Activated CD4-positive, alpha-beta T cell treated with anti-CD3 and anti-CD28 coated beads, Interleukin-2, amount 10 ng/mL, durations not matched to agents 7 days and 5 days (primary cell): ENCODE measurements at places on chromosomes 6 and 20. TPM values are rescaled to one million over a fixed set of nuclear protein-coding genes. Genes with fewer than 3 reads are reported as not detected.

SIRPD gene
- total RNA-seq, result 0.27 TPM

PRSS16 gene
- 1.1 TPM for total RNA-seq

TBPL1 gene
- 34.9 TPM for total RNA-seq

CLDN20 gene
- total RNA-seq, result not detected

TNXB gene
- total RNA-seq, result 3.9 TPM

APCDD1L gene
- total RNA-seq, result not detected

MAFB gene
- total RNA-seq, result not detected

MOG gene
- total RNA-seq, result not detected

FOXQ1 gene
- total RNA-seq, result not detected

DEFB124 gene
- not detected for total RNA-seq

WASF1 gene
- 0.45 TPM for total RNA-seq

CCM2L gene
- not detected for total RNA-seq

ARFGAP1 gene
- 88.0 TPM for total RNA-seq

CHD6 gene
- 42.5 TPM for total RNA-seq

MYB gene
- 13.5 TPM for total RNA-seq

ID4 gene
- not detected for total RNA-seq

ETV7 gene
- total RNA-seq, result 13.4 TPM

DNA sequence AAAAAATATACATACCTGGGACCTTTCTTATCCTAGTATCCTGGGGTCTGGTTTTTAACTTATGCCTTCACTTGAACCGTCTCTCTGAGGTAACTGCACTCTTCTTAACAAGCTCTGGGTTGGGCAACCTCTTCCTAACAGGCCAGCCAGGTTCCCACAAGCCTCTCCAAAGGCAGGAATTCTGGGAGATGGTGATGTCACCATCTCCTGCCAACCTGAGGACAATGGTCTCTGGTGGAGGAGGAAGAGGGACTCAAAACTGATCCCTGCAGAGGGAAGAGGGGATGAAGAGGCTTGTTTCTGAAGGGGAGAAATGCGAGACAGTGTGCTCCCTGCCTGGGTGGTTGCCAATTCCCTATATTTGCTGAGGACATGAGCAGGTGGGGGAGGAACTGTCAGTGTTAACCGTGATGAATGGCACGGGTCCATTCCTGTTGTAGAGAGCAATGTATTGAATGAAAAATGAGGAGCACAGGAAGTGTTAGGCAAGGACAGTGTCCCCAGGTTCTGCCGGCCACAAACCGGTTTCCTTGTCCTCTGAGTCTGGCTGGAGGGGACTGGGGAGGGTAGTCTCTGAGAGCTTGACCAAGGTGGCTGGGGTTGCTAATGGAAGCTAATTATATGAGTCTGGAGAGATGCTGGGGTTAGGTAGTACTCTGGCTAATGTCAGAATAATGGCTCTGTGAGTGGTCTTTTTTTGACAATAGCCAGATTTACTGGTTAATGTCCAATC, 95.5 kb downstream of the KCNB1 start:
- no peak for DNase-seq

DNA sequence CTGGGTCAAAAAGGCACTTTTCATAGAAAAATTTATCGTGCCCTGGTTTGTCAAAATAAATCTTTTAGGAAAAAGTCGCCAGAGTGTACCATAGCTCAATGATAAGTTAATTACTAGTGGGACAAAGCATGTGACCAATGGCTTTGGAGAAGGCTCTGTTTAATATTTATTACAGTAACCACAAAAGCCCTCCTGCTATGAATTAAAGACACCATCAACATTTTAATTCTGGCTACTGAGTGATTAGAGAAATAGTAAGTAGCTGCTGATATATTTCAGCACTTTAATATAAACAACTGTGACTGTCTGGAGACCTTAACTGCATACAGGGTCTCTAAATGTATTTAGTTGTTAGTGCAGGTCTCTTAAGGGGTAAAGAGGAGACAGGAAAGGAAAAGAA, 38.3 kb downstream of the KIF13A start:
- DNase-seq, result no peak

GRCh38 chr20:32632461-32633354, 41.0 kb downstream of the C20orf203 start:
- no peak for DNase-seq

DNA sequence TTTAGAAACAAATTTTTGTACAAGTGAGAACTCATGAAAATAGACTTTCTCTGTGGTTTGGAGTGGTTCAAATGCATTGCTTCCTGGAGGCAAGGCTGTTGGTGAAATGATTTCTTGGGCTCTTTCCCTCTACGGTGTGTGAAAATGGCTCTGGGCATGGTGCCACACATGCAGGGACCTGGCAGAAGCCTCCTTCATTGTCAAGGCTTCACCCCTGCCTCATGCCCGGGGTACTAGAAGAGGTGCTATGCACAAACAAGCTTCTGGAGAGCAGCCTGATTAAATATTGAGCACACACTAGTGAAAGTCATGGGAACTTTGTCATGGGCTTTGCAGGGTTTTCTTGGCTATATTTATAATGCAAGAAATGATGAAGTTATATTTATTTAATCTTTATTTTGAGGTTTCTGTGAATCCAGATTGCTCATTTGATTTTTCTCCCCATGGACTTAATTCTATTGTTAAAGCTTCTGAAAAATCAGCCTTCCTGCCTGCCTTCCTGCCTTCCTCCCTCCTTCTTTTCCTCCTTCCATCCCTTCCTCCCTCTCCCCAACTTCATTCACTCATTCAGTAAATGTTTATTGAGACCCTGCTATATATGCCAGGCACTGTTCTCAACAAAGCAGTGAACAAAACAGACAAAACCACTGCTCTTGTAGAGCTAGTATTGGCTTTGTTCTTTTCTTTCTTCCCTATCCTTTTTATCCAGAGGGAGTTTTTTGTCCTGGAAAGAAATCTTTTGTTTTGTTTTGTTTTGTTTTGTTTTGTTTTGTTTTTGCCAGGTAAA, 21.0 kb downstream of the C6orf89 start:
- DNase-seq, result no peak

DNA sequence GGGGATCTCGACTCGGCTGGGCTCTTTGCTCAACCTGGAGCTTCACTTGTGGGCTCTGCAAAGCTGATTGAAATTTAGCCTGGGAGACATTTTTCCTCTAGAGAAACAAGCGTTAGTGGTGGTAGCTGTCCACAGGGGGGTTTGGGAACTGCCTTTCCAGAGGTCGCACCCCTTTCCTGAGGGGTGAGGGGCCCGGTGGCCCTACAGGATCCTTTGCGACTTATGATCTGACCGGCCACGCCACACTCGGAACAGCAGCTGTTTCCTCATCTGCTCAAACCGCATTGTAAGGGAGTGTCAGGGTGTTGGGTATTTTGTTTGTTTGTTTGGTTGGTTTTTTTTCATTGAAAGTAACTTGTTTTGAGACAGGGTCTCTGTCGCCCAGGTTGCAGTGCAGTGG, 21.0 kb downstream of the PNLDC1 start:
- DNase-seq, result no peak

DNA sequence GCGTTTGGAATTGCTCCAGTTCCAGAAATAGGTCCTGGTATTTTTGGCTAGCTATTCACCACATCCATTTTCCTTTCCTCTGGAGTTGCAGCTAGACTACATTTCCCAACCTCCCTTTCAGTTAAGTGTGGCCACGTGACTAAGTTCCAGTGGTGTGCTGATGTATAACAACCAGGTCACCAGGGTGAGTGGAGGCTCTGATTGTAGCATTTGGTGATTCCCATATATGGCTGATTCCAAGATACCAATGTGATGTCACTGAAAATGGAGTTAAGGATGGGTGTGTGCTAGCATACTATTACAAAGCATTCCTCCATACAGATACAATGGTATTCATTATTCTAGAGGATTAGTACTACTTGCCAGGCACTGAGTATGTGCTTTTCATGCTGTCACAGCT, 49.7 kb upstream of the STK35 start:
- no peak for DNase-seq

GRCh38 chr6:44435500-44435899, 48.0 kb downstream of the CDC5L start:
- no peak for DNase-seq

DNA sequence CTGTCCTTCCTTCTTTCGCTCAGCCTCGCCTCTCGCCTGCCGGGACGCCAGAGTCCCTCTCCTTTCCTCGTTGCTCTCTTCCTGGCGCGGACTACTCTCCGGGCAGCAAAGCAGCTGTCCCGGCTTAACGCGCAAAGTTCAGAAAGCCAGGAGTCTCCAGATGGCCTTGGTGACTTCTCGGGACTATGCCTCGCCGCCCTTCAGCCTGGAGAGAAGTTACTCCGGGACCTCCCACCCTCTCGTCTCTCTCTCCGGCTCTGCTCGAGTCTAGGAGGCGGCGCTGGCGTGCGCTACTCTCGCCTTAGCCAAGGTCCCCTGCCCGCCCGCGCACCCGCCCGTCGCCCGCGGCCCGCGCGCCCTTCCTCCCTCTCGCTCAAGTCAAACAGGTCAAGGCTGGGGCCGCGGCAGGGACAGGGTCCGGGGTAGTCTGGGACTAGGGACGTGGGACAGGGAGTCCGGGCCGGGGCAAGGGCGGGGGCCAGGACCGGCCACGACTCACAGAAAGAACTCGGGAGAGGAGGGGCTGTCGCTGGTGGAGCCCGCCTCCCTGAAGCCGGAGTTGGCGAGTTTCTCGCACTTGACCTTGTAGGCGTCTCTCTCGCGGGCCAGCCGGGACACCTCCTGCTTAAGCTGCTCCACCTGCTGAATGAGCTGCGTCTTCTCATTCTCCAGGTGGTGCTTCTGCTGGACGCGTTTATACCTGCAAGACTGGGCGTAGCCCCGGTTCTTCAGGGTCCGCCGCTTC, 1.5 kb downstream of the MAFB start:
- DNase-seq, result no peak

GRCh38 chr20:36812594-36813463, 39.3 kb upstream of the DSN1 start:
- DNase-seq, result no peak

GRCh38 chr20:37590938-37591490, 63.3 kb upstream of the BLCAP start:
- no peak for DNase-seq

GRCh38 chr20:62879275-62880146, 17.9 kb upstream of the TCFL5 start:
- DNase-seq, result no peak

DNA sequence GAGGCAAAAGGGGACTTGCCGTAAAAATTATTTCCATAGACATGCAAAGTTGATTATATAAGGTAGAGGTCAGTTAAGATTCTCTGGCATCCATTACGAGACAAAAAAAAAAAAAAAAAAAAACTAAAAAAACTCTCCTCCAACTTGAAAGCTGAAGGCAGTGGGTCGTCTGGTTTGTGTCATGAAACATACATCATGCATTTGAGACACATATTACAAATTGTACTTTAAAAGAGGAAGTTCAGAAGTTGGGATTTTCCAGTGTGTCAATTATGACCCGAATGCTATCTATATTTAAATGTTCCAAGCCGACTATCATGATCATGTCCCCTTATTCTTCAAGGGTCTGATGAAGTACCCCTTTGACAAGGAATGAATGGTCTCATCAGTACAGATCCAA, 125.1 kb downstream of the ZNF217 start:
- DNase-seq, result no peak

- no peak for DNase-seq
Observed at GRCh38 chr6:136737871-136738691, 54.2 kb downstream of the MAP3K5 start.

- DNase-seq, result no peak
Observed at GRCh38 chr6:156948807-156949206, 171.6 kb downstream of the ARID1B start.

DNA sequence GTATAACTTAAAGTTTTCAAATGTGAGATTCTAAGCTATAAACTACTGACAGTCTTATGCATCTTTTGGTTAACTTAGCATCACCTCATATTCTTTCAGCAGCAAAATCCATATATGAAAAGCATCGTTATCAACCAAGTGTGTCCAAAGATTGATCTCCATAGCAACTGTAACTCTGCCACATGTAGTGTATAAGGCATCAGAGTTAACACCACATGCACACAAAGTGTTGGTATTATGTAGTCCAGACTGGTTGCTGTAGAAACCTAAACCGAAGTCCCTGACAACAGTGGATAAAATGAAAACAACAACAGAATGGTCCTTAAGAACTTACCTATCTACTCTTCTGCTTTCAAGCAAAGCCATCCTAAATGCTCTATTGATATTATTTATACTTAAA, 39.6 kb downstream of the PDSS2 start:
- DNase-seq, result no peak

- no peak for DNase-seq
Observed at GRCh38 chr6:151275566-151275965, 35.8 kb downstream of the AKAP12 start.

GRCh38 chr20:47330933-47331708, 25.4 kb downstream of the ZMYND8 start:
- DNase-seq, result no peak

DNA sequence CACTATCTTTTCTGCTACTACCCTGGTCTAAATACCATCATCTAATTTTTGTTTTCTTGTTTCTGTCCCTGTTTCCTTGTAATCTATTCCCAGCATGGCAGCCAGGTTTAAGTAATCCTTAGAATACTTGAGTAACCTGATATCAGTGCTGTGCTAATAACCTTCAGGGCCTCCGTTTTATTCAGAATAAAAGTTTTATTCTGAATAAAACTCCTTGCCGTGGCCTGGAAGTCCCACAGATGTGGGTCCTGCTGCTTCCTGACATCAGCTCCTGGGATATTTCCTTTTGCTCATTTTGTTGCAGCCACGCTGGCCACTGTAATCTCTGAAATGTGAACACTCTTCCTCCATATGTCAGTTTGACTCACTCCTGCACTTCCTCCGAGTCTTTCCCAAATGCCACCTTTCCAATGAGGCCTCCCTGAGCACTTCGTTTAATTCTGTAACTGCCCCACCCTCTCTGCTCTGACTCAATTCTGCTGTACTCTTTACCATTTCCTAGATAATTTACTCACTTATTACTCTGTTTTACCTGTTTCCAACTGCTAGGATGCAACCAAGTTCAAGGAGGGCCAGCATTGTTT, 114.0 kb upstream of the FOXA2 start:
- DNase-seq, result no peak

DNA sequence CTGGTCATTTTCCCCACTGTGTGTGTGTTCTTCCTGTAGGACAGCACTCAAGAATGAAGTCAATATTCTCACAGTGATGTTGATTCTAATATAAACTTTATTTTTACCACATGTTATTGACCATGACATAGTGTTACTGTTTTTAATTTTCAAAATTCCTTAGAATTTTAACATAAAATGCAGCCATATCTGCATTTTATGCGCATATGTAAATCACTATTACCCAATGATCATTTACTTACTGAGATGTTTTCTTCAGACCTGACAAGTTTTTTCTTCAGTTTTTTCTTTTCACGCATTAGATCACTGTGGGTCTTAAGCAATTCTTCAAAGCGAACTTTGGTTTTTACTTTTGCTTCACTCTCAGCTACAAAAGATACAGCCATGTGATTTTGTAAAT, 7.2 kb downstream of the AHI1 start:
- no peak for DNase-seq
